ENCODE measurements at places on chromosomes 6 and 20.

- peak; percentile 75 for DNase-seq
Observed at GRCh38 chr6:157322792-157323254, 496 bp downstream of the TMEM242 start.

DNA sequence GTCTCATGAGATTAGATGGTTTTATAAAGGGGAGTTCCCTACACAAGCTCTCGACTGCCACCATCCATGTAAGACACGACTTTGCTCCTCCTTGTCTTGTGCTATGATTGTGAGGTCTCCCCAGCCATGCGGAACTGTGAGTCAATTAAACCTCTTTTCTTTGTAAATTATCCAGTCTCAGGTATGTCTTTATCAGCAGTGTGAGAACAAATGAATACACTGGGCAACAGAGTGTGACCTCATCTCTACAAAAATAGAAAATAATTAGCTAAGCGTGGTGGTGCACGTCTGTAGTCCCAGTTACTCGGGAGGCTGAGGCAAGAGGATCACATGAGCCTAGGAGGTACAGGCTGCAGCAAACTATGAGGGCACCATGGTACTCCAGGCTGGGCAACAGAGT is 51.3 kb downstream of the MDN1 start:
- no peak for DNase-seq

DNA sequence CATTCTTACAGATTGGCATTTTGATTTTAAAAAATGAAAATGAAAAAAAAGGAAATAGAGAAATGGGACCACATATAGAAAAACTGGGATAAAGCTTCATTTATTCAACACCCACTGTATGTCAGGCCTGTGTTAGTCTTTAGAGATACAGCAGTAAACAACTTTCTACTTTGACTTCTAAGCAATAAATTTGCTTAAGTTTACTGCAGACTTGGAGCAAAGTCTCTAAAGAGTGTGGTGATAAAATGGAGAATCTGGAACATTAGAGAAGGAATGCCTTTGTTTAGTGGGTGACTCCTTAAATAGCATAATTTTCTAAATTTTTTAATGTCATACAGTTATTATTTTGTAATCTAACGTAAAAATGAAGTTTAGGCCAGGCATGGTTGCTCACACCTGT is 80.7 kb upstream of the CNKSR3 start:
- no peak for DNase-seq

GRCh38 chr6:153613719-153614455 is 425.2 kb upstream of the OPRM1 start:
- DNase-seq = no peak

DNA sequence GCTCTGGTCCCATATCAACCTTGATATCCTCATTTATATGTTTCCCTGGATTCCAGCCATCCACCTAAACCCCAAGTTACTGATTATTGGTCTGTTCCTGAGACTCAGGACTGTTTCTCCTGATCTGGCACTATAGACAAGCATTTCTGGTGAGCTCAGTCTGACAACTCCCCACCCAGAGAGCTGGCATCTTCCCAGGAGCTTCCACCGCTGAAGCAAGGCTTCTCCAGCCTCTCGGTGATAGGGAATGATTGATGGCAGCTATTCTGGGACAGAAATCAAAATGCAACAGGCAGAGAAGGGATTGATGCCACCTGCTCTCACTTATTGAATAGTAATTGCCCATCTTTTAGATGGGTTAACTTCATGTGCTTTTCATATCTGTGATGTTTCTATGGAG is 169.7 kb upstream of the GGTLC1 start:
- no peak for DNase-seq

GRCh38 chr6:78615430-78615904 is 251.9 kb upstream of the IRAK1BP1 start:
- DNase-seq = no peak

GRCh38 chr6:43838276-43839036 is 68.4 kb downstream of the VEGFA start:
- DNase-seq = no peak

- no peak for DNase-seq
Observed at GRCh38 chr20:22703843-22704242, 119.5 kb upstream of the FOXA2 start.

GRCh38 chr20:8805737-8806442 is 263.0 kb upstream of the PLCB4 start:
- DNase-seq = no peak

DNA sequence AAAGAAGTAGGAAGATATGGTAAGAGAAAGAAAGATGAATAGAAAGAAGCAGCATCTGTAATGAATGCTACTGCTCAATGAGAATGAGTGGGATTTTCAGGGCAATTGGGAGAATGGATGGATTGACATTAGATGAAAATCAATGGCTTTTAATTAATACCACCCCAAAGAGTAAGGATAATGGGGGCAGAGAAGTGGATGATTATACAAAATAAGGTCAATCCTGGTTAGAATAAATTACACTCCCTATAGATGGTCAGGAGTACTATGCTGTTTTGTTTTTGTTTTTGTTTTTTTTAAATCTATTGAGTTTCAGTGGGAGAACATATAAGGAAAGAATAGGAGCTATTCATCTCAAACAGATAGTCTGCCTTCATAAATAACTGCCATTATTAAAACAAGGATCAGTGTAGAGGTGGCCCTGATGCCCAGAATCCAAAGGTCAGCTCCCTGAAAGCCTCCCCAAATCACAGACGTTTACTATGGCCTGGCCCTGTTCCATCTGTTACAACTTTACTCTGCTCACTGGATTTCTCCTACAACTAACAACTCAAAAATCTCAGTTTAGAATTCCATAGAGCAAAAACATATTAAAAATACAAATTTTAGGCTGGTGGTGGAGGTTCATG is 535.4 kb upstream of the NRSN1 start:
- no peak for DNase-seq

- DNase-seq = no peak
Observed at GRCh38 chr20:22808628-22809027, 224.3 kb upstream of the FOXA2 start.

DNA sequence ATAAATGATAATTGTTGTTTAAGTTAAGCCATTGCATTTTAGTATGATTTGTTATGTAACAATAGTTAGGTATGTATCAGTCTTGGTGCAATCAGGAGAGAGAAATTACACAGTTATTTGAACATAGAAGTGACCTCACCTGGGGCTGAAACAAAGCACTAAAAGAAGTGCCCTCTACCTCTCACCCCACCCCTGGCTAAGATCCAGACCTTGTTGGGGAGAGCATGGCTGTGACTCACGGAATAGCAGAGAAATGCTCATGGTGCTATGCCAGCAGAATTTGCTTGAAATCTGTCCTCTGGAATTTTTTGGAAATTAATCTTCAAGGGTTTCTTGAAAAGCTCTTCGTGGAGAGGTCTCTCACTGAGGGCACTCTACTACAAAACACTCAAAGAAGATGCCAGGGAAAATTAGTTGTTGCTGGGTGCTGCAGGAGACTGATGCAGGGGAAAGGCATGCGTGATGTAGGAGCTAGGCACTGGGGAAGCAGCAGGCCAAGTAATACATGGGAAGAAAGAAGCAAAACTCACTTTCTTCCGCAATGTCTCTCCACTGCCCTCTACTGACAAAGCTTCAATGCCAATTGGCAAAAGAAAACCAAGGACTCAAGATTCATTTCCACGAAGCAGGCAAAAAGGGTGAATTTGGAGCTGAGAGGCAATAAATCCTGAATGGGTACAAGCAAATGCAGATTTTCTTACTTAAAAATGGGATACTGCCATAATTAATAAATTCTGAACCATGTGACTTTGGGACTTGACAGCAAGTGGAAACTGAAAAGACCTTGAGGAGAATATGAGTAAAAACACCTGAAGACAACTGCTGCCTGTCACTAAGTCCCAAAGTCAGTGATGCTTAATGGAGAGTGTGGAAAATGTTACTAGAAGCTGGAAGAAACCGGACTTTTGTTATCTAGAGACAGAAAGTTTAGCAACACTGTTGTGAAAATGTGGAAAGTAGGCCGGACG is 136.3 kb upstream of the ZNF184 start:
- DNase-seq = no peak

- no peak for DNase-seq
Observed at GRCh38 chr6:107124934-107125348, 9.6 kb upstream of the BEND3 start.

- DNase-seq = no peak
Observed at GRCh38 chr6:43733471-43734293, 36.3 kb upstream of the VEGFA start.

DNA sequence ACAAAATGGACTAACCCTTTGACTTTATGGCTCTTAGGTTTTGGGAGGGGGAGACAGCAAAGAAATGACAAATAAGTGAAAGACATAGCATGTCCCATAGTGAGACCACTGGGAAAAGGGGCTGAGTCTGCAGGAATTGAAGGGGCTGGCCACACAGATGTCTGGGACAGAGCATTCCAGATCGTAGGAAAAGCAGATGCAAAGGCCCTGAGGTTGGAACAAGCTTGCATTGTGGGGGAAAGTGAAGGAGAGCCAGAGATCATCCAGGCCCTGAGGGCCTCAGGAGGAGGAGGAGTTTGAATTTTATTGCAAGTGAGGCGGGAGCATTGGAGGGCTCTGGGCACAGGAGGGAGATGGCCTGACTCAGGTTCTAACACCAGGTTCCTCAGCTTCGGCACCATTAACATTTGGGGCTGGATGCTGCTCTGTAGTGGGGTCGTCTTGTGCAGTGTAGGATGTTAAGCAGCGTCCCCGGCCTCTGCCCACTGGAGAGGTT is 97.5 kb downstream of the CEBPB start:
- DNase-seq = no peak

DNA sequence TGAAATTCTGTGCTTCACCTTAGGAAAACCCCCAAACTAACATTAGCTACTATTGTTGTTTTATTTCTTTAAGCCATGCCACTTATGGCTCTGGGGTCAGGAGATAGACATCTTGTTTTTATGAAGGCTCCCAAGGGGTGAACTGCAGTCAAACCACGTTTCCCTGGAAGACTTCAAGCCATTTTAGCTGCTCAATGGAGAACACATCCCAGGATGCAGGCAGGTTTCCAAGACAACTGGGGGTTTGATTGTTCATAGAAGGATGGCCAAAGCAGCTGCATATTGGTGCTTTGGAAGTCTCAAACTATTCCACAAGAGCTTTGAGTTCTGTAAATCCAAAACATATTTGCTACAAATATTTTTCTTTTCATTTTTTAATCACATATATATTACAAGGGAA is 818.0 kb downstream of the MAFB start:
- DNase-seq = no peak

DNA sequence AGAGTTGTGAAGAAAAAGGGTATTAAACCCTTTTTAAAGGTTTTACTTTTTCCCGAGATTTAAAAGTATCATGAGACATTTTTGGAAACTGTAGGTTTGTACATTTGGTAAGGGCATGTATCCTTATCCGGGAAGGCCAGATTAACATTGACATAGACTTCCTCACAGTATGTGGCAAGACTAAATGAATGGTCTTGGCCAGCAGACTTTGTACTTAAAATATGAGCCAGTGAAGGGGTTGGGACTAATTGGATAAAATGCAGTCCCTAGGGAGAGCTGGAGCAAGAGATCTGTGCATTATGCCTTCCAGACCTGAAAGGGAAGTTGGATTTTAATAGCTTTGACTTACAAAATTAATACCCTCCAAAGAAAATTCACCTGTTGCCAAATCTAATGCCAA is 60.4 kb upstream of the CCN2 start:
- no peak for DNase-seq

DNA sequence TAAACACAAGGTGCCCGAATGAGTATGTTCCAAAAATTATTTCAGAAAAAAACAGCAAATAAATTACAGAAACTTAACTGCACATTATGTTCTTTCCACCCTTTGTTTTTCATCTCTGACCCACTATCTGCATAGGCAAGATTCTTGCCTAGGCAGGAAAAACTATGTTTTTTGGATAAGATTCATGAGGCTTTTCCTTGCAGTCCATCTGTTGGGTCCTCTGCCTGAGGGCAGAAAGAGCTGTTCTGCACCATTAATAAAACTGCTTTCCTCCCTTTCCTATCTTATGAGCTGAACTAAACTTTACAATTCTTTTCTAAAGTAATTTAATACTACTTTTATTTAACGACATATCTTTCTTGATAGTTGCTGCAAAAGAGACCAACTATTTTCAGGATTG is 21.1 kb downstream of the ENPP1 start:
- no peak for DNase-seq

GRCh38 chr20:45426320-45427016 is 10.5 kb downstream of the PIGT start:
- DNase-seq = no peak

DNA sequence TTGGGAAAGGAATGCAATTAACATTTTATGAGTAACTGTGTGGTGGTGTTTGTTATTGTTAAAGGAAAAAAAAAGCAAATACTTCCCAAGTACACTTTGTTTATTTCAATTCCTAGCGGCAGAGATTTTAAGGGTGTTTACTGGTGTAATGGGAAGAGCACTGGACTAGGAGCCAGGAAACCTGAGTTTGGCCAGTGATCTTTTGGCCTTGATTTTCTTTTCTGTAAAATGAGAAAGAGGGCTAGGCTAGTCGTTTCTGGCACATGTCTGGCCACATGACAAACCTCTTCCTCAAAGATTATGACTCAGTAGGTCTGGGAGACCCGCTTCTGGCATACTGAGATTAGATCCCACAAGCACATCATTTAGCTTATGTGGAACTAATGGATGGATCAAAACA is 428.1 kb upstream of the NOX3 start:
- DNase-seq = no peak

DNA sequence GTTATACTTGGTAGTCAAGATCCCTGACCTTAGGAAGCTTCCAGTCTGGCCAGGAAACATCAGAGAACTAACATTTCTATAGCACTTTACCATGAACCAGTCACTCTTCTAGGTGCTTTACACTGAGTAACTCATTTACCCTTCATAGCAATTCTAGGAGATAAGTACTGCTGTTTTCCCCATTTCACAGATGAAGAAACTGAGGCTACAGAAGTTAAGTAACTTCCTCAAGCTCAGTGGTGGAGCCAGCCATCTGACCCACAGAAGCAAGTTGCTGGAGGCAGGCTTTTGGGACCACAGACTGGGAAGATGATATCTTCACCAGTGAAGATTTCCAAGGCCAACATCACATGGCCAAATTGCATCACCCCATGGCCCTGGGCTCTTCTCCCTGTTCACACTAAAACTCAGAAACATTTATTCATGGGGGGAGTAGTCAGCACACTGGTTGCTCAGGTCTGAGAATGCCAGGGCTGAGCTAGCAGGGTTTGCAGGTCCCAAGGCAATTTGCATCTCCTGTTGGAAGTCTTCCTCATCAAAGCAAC is 70.3 kb downstream of the UNC5CL start:
- no peak for DNase-seq

DNA sequence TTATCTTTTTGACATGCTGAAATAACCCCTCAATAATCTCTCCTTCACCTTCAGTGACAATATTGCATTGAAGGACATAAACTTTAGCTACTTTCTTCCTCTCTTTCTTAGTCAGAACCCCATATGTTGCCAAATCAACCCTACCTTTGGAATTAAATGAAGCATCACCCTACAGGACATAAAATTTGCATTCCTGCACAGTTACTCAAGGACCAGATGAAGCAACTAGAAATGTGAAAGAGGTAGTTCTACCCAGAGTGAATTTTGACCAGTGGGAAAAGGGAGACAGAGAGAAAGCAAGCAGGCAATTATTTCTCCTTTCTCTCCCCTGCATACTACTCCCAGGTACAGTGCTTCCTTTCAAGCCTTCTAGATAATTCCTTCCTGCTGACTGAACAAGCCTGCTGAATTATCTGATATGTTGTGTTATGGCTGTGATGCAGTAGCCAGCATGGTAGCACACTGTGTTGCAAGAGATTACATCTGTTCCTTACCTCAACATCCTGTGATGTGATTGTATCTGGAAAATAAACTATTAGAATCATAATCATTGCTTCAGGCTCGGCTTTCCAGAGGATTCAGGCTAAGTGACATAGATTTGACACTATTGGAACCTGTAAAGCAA is 16.6 kb downstream of the TENT5A start:
- DNase-seq = no peak

- DNase-seq = no peak
Observed at GRCh38 chr6:25062070-25062811, 126.5 kb upstream of the RIPOR2 start.
